ENCODE measurements at places on chromosomes 11 and 22.

GRCh38 chr11:116991491-116991890, 106.7 kb downstream of the SIK3 start:
- DNase-seq = no peak

GRCh38 chr11:111759778-111760407, 6.3 kb downstream of the PPP2R1B start:
- no peak for DNase-seq

- no peak for DNase-seq
These were observed 6.5 kb downstream of the HMBS start for GRCh38 chr11:119091178-119091577.

DNA sequence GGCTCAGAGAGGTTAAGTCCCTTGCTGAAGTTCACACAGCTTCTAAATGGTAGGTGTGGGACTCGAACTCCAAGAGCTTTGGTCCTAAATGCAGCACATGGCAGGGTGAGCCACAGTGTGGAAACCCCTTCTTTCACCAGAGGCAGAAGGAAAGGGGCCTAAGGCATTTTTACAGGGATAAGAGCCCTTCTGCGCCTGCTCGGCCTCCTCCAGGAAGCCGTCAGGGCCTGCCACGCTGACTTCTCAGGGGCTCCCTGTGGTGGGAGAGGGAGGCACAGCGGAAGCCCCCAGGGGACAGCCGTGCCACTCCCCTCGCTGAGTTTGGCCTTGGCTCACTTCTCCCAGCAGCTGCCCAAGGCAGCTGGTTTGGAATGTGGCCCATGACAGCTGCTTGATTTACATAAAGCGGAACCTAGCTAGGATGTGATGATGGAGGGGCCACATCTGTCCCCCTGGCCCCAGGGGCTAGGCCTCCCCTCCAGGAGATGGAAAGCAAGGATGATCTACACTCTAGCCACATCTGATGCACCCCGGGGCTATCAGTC, 35.4 kb downstream of the CD82 start:
- no peak for DNase-seq

GRCh38 chr11:123742724-123743120, 1.3 kb upstream of the ZNF202 start:
- no peak for DNase-seq

- no peak for DNase-seq
These were observed 30.1 kb downstream of the GGTLC2 start for GRCh38 chr22:22674467-22674866.

GRCh38 chr11:34907934-34908593, 8.1 kb downstream of the APIP start:
- no peak for DNase-seq

DNA sequence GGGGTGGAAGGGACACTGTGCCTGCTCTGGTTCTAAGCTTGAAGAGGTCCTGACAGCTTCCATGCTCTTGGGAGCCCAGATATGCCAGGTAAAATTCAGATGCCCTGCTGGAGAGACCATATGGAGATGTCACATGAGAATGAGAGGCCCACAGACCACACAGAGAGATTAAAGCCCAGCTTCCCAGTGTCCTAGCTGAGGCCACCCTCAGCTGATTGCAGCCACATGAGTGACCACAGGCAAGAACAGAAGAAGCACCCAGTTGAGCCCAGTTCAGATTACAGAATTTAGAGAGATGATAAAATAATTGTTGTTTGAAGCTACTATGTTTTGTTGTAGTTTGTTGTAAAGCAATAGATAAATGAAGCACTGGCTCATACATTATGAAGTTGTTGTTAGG, 14.4 kb upstream of the PVALB start:
- DNase-seq = no peak

GRCh38 chr11:126345759-126346585, 9.5 kb upstream of the ST3GAL4 start:
- no peak for DNase-seq

GRCh38 chr11:113705871-113706655, at the start of gene TMPRSS5:
Gene TMPRSS5 (minus strand): TSS chr11:113706308. CDS start chr11:113706224, 84 bp downstream.
- no peak for DNase-seq

DNA sequence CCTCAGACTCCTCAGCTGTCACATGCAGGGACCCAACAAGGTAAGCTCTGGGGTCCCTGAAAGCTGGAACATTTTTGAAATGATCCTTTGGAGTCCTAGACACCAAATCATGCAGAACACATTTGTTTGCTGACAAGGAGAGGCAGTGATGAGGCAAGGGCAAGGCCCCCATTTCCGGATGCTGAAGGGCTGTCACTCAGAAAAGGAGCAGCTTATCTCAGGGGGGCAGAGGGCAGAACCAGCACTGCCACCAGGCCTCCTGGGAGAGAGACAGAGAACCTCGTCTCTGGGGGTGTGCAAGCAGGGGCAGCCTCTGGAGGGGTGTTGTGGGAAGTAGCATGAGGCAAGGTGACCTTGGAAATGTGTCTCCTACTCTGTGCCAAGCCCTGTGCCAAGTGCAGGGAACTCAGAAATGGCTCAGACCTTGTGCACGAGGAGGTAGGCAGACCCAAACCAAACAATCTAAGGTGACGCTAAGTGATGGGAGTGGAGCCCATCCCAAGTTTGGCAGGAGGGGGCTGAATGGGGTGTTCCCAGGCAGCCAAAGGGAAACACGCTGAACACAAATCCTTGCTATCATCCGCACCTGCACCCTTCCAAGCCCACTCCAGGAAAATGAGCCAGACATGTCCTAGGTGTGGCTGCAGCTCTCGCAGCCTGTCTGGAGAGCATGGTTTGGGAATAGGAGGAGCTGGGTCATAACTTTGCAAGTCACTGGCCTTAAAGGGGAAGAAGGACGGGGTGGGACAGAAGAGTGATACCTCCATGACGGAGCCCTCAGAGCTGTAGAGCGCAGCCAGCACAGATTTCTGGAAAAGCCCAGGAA, 94.2 kb downstream of the PDE2A start:
- no peak for DNase-seq

GRCh38 chr11:14544611-14545010, 24.4 kb upstream of the PSMA1 start:
- DNase-seq = peak; percentile 15

DNA sequence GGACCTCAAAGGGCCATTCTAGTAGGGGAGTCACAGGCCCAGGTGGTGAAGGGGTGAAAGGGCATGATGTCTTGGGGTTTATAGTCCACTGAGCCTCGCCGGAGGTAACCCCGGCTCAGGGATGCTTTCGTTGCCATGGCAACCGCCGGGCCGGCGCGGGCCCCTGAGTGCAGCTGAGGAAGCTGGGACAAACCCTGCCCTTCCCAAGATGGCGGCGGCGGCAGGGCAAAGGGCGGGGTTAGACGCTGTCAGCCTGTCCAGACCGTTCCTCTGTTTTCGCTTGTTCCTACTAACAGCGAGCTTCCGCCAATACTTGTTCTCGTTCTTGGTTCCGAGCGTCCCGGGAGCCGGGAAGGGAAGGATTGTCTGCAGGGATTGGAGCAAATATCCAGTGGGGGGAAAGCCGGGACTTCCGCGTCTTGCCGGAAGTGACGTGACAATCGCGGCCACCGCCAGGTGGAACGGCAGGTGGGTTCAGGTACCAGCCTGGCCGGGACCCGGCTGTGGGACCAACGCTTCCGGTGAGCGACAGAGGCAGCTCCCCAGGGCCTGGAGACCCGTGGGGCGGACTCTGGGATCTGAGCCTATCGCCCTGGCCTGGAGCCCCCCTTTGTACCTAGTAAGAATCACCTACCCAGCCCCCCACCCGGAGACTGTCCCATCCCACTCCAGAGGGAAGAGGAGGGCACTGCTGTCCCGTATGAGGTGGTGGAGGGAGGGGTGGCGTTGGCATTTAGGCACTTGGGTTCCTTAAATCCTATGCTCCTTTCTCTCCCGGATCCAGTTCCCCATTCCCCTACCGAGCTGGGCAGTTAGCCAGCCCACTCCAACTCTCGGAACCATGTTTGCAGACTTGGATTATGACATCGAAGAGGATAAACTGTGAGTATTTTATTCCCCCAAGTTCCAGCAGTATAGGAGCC, at the start of gene PICK1:
TSS of gene PICK1 (plus strand) at position 436 of the 923 bp plus-strand sequence. CDS start at position 842, 406 bp downstream.
- DNase-seq = peak; percentile 71

DNA sequence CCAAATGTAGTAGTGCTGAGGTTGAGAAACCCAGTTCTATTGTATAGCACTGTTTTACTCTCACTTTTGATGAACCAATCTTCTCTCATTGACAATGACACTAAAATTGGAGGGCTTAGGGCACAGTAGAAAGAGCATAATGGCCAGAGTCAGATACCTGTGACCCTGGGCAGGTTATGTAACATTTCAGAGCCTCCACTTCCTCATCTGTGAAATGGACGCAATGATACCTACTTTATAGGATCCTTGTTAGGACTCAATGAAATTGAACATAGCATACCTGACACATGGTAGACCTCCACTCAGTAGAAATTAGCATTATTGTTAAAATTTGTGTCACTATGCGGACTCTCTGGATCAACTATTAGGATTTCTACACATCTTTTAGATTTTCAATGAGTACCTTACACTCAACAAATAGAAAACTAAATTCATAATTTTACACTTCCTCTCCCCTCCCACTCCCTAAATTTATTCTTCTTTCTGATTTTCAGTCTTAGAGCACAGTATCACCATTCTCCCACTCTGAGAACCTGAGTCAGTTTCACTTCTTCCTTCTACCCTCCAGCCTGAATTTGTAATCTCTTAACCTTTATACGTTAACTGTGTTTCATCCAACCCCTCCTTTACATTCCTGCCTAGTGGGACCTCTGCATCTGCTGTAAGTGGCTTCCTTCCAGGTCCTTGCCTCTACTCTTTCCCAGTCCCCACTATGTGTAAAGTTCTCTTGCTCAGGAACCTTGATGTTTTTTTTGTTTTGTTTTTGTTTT, 78.3 kb downstream of the MICAL2 start:
- DNase-seq = no peak

DNA sequence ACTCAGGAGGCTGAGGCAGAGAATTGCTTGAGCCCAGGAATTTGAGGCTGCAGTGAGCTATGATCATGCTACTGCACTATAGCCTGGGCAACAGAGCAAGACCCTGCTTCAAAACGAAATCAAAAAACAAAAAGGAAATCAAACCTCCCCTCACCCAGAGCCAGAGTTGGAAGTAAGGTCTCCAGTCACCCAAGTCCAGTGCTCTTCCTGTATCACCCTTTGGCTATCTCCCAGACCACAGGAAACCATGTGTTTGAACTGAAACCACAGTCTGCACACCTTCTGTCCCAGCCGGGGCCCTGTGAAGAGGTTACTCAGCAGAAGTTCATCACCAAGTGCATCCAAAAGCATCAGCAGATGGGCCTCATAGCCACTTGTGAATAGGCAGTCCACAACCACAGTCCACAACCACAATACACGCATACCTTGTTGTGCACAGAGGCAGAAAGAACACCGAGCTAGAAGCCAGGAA, 4.6 kb downstream of the MYH9 start:
- no peak for DNase-seq
